ENCODE measurements at places on chromosomes 3 and 15.

DNA sequence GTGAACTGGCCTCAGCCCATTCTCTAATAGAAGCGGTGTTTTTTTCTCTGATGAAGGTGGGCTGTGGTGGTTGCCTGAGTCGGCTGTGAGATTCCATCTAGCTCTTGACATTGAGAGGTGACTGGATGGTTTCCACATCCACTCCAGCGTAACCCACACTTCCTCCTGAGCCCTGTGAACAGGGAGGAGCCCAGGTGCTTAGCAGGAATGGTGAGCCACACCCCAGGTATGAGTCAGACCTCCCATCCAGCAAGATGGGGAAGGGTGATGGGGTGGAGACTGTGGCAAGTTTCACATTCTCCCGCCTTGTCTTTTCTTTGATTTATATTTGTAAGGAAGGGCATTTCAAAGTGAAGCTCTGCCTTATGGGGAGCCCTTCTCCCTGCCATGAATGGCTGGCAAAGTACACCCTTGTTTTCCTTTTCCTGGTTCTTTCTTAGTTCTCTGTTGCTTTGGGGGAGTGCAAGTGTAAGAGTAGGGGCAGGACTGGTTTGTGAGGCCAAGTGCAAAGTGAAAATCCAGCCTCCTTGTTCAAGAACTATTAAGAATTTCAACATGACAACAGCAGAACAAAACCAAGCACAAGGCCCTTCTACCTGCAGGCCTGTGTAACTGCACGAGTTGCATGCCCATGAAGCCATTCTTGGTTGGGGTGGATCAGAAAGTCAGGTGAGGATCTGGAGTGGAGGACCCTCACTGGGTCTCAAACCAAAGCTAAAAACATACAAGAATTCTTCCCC lies 4.6 kb upstream of the TPRG1 start:
- no peak for DNase-seq

DNA sequence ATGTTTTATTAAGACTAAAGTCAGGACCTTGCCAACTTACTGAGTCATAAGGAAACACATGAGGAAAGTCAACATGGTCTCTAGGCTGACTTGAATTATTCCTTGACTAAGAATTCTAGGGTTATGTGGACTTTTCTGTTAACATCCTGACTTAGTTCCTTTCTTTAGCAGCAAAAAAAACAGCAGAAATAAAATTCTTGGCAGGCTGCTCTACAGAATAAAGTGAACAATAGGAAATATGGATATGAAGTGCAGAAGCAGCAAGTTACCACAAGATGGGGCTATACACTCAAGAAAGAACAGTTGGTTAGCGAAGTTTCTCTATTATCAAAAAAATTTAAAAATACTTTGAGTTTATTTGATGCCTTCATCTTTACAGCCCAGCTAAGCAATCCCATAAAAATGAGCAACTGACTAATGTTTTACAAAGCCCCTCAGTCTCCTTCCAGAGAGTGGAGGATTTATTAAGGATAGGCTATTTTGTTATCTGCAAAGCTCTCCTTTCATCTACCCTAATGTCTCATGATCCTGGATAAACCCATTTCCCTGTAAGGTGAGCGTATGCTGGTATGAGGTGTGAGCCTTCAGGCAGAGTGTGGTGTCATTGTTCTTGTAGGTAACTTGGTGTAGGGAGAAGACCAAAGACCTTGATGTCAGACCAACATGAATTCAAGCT lies 23.1 kb upstream of the MCCC1 start:
- no peak for DNase-seq

DNA sequence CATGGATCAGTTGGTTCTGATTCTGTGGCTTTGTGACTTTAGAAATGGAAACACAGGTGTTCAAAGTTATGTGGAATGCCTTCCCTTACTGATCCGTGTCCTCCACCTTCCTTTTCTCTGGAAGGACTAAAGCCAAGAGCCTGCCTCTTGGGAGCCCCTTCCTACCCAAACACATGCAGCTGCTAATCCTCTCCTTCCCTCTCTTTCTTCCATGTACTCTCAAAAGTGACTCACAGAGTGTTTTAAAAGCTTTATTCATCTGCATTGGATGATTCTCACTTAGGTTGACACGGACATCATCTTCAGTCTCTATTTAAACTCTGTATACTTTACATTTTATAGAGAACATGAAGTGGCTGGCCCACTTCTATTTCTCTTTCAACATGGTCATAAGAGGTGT lies 856.5 kb upstream of the ARPP21 start:
- no peak for DNase-seq

DNA sequence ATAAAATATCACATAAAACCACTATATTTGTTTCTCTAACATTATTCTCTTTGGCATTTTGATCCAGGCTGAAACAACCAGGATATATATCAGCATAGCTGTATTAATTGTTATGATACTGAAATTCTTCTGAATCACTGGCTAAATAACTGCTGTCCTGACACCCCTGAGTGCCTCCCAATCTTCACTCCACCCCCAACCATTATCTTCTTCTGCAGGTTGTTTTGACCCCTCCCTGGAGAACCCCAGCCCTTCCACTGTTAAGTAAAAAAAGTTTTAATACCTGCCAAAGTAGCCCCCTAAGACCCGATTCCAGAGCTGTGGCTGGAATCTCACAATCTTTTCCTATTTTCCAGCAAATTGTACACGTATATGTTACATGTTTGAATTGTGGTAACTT lies 124.1 kb downstream of the DNAH12 start:
- no peak for DNase-seq

- DNase-seq, result no peak
Measured at GRCh38 chr15:27869697-27870281, 229.3 kb downstream of the OCA2 start.

DNA sequence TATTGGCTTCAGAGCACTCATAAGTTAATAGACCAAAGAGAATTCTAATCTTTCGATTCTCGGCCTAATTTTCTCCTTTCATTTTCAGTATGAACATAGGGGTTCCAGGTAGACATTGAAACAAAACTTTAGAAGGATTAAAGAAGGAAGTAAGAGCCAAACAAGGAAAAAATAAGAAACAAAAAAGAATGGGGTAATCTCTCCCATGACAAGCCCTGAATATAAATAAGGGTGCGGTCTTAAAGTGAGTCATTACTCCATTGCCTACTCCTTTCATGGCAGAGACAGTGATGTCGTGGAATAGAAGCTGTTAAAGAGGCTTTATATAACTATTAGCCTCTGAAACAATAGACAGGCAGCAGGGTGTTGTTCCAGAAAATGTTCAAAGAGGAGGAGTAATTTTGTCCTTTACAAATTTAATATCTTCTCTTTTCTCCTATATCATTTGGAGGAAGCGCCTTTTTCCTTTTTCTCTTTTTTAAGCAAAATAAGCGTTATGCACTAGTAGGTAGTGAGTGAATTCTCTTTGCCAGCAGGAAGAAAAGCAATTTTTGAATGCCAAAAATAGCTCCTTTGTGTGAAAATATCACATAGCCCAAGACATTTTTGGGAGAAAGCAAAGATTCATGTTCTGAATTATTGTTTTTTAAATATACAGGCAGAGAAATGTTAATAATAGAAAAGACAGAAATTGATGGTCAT lies 607.9 kb upstream of the KCNMB2 start:
- no peak for DNase-seq

DNA sequence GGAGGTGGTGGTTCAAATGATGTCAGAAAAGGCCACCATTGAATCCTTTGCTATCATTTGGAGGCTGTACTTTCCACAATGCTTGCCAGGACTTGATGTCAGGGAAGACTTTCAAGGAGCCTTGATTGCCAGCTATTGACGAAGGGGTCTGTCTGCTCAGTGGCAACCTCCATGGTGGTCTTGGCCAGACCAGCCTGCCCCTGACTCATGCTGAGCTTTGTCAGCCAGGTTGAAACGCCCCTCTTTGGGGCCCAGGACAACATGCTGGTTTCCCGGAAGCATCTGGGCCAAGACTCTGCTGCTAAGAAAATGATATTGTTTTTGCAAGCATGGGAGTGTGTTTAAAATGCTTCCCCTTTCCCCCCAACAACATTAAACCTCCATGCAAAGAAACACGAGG lies 26.7 kb downstream of the CGNL1 start:
- no peak for DNase-seq

DNA sequence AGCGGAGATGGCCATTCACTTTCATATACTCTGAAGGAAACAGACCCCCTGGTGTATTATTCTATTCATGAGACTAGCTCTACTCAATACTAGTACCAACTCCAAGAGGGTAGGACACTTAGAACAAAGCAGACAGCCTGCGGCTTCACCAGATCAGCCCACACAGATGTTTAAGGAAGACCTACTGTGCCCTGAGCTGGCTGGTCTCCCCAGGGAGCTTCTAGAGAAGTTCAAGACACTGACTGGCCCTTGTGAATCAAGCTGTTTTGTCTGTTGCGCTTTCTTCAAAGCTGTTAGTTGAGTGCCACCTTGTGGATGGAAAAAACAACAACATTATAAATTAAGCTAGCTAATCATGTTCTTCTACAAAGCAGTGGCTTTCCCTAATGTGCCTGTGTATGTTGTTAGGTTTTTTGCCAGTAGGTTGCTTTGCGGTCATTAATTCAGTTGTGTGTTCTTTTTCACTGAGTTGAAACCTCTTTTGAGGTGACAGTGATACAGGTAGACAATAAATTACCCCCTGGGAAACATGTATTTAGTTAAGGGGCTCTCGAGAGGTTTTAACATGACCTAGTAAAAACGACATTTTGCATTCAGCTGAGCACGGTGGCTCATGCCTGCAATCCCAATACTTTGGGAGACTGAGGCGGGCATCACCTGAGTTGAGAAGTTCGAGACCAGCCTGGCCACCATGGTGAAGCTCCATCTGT lies 64.2 kb upstream of the MYZAP start:
- DNase-seq, result no peak

- DNase-seq, result no peak
Measured at GRCh38 chr3:108510496-108510895, at the start of gene MYH15. Gene MYH15 (minus strand): TSS chr3:108510596. CDS start chr3:108510530, 66 bp downstream.

All from stimulated activated CD4-positive, alpha-beta T cell treated with anti-CD3 and anti-CD28 coated beads, Interleukin-15, amount 100 ng/mL, for 1 hour (primary cell).